Osteoblast (primary cell): ENCODE measurements at places on chromosomes 5 and 9. TPM values are rescaled to one million over a fixed set of nuclear protein-coding genes. Genes with fewer than 3 reads are reported as not detected.

DNA sequence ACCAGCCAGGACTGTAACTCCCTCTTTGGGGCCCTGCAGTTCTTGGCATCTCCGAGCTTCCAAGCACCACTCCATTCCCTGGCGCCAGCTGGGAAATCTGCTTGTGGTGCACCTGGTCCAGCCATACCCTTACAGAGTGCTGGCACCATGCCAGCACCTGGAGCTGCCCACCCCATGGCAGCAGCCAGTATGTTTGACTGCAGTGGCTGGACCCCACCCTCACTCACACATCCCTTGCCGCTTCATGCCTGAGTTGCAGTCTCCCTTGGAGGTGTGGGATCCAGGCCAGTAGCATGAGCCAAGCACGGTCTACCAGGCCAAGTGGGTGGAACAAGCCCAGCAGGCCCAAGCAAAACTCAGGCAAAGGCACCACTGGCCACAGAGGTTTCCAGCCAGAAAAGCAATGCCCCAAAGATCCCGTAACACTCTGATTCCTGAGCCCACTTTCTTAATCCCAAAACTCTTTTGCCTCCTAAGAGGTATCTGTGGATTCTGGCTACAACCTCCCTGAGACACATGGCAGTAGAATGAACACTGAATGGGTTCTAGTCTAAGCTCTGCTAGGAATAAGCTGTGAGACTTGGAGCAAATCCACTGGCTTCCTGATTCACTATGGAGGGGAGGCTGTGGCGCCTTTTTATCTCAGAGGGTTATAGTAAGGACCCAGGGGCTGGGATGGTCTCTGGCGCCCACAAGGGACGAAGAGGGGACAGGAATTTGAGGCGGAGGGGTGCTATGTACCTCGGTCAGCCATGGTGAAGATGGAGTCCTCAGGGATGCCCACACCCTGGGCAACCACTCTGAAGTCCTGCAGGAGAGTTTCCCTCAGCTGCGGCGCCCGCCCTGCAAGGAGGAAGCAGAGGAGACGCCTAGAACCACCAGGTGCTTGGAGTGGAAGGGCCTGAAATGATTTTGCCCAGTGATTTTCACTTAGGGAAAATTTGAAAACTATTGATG lies 5.6 kb downstream of the AMBP start:
- DNase-seq = peak; percentile 55

Gene LHX3
- under 0.01 TPM in 1 of 2 replicates, not detected in the other for total RNA-seq

GRCh38 chr9:85425153-85425611 lies 316.6 kb downstream of the AGTPBP1 start:
- DNase-seq = peak; percentile 51

Gene TMEM174
- total RNA-seq = not detected in 2 replicates

DNA sequence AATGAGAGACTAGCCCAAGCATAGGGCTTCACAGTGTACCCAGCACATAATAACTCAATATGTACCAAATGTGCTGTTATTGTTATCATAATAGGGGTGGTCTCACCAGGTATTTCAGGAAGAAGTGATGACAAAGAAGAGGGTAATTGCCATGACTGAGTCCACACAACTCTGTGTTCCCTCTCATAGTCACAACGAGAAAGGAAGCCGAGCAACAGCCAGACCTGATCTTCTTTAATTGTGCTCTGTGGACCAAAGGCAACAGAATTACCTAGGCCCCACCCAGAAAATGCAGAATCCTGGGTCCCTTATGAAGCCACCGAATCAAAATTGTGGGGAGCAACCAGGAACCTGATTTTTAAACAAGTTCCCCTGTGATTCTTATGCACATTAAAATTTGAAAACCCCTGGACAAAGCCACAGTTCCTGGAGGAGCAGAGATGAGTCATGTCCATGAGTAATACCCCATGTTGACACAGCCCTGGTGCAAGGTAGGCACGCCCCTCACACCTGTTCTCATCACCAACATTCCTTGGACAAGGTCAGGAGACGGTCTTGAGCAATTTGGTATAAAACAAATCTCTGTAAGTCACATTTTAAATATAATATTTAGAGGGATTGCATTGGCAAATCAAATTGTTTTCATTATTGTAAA lies 5.2 kb downstream of the FGF1 start:
- DNase-seq = no peak

DNA sequence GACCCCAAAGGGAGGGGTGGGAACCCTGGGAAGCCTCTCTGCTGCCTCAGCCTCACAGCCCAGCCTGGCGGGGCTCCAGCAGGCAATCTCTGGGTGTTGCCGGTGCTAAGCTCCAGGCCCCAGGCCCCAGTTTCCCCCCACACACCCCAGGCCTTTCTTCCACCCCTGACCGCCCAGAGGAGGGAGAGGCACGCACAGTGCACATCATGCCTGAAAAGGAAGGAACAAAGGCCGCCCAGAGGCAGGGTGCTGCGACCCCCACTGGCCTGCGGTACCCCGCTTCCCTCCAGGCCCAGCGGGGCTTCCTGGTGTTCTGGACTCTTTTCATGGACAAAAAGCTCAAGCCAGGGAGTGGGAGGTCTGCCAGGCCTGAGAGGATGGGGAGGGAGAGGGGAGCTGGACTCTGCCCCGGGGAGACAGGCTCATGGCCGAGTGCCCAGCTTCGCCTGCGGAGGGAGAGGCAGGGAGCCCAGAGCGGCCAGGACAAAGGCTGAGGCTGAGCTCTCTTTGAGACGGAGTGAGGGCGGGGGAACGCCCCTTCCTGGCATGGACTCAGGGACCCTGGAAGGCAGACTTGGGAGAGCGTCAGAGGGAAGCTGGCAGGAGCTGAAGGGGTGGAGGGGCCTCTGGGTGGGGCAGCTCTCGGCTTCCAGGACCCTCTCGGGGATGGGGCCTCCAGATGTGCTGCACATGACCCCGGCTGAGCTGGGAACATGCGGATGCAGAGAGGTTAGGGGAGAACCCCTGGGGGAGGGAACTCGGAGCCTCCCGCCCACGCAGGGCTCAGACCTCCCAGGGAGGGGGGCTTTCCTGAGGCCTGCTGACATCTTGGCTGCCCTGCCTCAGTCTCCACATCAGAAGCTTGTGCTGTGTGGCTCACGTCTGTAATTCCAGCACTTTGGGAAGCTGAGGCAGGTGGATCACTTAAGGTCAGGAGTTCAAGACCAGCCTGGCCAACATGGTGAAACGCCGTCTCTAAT lies 1.8 kb upstream of the ENTPD2 start:
- peak; percentile 98 for DNase-seq

Gene STK32A
- total RNA-seq = 1.2 and 1.8 TPM in 2 replicates

DNA sequence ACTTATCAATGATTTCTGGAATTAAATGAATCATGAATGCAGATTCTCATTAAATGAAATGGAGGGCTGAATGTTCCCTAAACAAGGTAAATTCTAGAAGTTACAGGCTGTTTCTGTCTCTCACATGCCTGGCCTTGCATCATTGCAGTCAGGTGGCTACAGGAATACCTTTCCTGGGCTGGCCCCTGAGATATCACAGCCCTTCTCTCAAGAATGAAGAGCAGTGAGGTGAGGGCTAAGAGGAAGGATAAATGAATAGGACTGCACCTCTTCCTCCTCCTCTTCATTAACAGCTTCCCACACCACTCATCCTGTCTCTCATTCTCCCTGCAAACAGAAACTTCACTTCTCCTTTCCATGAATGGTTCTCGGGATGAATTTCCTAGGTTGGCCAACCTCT lies 22.5 kb downstream of the ARHGEF28 start:
- DNase-seq = no peak

Gene BARHL1
- not detected in 2 replicates for total RNA-seq

Gene OTP
- under 0.01 TPM in 1 of 2 replicates, not detected in the other for total RNA-seq

DNA sequence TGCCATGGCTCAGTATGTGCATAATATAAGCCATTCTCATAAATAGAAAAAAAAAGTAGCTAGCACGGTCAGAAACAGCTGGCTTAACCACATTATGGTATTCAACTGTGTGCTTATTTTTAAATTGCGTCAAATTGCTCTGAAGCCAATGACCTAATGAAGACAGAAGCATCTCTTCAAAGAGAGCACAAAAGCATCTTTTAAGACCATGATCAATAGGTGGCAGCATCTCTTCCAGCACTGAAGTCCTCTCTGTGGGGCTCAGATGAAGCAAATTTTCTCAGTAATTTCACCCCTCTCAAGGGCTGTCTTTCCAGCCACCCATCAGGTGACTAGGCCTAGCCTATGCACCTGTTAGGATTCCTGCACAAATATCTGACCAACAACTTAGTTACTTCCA lies 251.4 kb downstream of the GLIS3 start:
- no peak for DNase-seq

Gene DMRT3
- total RNA-seq = not detected in 2 replicates

DNA sequence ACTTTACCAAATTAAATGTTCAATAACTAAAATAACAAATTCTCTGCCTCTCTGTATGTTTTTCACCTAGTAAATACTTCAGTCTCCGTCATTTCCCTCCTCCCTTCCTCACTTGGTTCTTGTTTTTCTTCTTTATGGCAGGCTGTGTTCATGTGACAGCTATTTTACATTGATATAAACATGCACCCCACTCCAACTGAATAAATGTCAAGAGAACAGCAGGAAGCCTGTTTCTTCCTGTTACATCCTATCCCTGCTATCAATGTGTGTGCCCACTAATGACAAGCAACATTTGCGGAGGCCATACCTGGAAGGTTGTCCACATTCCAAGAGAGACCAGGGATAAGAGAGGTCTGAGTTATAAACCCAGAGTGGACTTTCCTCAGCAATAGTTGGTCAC lies 145.2 kb upstream of the MAST4 start:
- no peak for DNase-seq

DNA sequence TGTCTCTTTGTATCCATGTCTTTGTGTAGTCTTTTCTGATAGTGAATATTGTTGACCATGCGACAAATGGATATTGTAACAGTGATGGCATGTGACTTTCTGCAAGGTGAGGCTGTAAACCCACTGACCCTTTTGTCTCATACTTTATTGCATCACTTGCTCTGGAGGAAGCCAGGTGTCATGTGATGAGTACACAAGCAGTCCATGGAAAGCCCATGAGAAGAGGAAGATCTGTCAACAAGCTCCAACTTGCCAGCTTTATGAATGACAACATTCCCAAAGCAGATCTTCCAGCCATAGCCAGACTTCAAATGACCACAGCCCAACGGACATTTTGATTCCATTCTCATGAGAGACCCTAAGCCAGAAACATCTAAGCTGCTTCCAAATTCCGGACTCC lies 450.1 kb upstream of the ACTBL2 start:
- DNase-seq = no peak

DNA sequence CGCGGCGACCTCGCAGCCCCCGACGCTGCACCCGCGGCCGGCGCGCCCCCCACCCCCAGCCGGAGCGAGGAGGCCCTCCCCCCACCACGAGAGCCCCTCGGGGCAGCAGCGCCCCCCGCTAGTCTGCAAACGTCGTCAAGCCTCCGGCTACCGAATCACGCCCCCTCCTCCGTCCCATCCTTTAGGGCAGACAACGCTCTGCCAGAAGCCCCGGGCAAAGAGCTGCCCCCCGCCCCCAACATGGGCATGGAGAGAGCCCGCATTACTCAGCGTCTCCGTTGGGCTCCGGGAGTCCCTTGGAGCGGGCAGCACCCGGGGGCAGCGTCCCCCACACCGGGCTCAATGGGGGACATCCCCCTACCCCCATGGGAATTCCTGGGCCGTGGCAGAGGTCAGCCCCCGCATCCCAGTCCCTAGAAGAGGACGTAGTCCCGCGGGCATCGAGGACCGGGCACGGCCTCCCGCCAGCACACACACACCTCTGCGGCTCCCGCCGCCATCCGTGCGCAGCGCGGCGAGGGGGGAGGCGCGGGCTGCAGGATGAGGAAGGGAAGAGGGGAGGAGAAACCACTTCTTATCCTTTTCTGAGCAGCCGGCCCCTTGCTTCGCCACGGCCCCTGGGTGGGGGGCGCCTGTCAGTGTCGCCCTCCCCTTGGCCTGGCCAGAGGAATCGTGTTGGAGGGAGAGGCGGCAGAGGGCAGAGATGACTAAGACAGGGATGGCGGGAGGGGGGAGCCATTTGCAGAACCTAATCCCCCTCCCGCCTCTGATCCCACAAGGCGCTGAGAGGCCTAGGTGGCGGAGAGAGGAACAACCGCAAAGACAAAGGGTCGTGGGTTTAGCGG lies 750 bp downstream of the DNM1 start:
- DNase-seq = peak; percentile 96

DNA sequence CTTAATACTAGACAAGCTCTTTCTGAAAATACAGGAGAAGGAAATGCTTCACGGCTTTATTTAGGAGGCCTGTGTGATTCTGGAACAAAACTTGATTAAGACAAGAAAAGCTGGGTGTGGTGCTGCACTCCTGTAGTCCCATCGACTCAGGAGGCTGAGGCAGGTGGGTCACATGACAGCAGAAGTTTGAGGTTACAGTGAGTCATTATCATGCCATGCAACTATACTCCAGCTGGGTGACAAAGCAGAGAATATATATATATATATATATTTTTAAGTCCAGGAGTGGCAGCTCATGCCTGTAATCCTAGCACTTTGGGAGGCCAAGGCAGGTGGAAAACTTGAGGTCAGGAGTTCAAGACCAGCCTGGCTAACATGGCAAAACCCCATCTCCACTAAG lies 33.1 kb upstream of the SPIN1 start:
- no peak for DNase-seq

Gene RANBP17
- total RNA-seq = 4.0 and 5.0 TPM in 2 replicates

DNA sequence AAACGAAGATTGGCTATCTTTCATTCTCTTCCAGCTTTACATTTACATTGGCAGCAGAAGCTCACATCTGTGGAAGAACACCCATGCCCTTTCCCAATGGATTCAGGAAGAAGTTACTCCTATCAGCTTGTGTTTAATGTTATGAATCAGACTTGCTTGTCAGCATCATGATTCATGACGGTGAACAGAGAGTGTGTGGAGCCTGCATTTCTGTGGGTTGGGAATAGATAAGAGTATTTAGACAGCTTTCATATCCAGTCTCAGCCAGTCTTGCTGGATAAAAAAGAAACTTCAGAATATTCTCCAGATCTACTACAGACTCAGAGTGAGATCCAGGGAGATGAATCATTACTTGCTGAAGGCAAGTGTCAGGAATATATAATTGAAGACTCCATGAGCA lies 812.9 kb upstream of the ZNF608 start:
- DNase-seq = no peak

- no peak for DNase-seq
Observed at GRCh38 chr5:102796498-102796897, 41.4 kb downstream of the PAM start.

Gene DDX4
- total RNA-seq = under 0.01 TPM in 1 of 2 replicates, not detected in the other

GRCh38 chr9:70412832-70413463 lies 1.5 kb downstream of the KLF9 start:
- DNase-seq = peak; percentile 96

DNA sequence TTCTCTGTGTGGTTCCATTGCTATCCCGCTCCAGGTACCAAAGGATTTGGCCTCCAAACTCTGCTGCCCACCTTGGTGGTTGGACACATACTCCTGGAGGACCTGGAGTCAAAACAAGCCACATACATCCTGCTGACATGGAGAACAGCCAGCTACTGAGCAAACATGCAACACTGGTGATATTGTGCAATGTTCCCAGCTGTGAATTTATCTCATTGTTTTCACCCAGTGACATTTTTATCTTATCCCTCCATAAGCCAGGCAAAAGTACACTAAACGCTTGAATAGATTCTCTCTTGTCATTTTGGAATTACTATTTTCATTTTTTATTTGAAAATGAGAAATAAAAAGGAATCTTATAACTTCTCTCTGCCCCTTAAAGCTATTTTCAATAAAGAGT lies 11.1 kb upstream of the CTSL start:
- DNase-seq = peak; percentile 71

GRCh38 chr9:133522073-133522910 lies 2.5 kb downstream of the MYMK start:
- DNase-seq = peak; percentile 19

- no peak for DNase-seq
Observed at GRCh38 chr9:105969636-105970035, 275.3 kb downstream of the TMEM38B start.

Gene C5
- 5.1 and 5.6 TPM in 2 replicates for total RNA-seq
